Large intestine (tissue), 12 donors: ENCODE measurements at places on chromosomes 7 and 10.
A peak's percentile ranks its signal among the peaks of the same experiment; 100 is the strongest.

DNA sequence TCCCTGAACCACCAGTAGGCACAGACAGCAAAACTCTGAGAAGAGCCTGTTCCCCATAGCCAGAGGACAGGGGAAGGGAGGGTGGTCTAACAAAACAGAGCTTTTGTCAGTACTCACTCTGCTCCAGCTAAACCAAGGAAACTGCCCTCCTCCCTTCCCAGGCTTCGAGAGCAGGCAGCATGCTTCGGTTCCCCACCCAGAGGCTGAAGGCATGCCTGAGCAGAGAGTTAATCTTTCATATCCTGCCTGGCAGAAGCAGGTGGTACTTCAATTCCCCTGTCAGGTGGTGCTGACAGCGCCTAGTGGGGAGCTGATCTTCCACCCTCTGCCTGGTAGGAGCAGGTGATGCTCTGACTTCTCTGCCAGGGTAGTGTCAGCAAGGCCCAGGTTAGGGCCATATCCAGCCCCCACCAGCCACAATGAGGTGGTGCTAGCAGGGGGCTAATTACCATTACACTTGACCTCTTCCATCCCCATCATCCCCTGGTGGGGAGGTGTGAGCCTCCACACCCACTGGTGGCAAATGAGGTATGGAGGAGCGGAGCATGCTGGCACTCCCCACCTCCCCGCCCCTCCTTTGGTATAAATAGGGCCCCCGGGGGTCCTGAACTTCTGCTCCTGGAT is 35.1 kb downstream of the SDK1 start:
- DNase-seq: no peak

GRCh38 chr10:31188792-31189406 is 130.1 kb upstream of the ZEB1 start:
- no peak for DNase-seq

GRCh38 chr7:31683445-31684225 is 3.4 kb upstream of the PPP1R17 start:
- DNase-seq: no peak

GRCh38 chr7:116802144-116802745 is 60.1 kb upstream of the CAPZA2 start:
- no peak for DNase-seq

DNA sequence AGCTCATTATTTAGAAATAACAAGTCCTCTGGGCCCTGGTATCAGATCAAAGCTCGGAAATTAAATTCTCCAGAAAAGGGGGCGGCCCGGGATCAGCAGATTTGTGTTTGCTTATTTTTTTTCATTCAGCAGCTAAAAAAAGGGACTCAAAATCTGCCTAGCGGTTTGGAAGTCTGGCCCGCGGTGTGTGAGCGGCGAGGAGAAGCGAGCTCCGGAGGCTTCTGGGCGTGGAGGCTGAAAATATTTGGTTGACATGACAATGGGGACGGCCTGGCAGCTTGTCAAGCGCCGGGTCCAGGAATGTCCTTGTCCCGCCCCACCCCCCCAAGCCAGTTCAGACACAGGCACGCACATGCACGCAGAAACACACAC is 43.4 kb downstream of the FOXL3 start:
- DNase-seq: peak; percentile 76

DNA sequence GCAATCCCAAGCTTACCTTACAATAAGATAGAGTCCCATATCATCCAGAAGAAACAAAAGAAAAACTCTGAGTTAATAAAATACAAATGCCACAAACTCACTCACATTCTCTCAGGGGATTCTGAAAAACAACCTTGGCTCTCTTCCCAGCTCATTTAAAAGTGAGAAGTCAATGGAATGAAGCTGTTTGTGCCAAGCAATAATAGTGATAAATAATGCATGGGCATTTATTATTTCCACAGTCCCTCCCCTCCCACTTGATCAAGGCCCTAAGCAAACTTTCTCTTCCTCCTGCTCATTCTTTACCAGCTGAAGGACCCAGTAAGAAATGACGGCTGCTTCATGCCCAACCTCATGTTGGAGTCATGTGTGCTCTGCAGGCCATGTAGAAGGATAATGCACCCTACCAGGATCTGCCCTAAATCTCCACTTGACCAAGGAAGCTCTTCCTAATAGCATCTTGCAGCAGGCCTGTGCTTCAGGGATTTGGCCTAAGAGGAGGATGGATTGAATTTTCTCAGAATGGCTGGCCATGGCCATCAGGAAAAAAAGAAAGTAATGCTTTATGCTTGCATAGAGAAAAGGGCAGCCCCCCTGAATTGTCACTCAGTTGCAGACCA is 451.3 kb downstream of the GPAM start:
- no peak for DNase-seq

- peak; percentile 37 for DNase-seq
These were observed 121.8 kb downstream of the ARID5B start for GRCh38 chr10:62023329-62023728.

GRCh38 chr10:118735294-118735693 is 19.5 kb downstream of the CACUL1 start:
- no peak for DNase-seq

DNA sequence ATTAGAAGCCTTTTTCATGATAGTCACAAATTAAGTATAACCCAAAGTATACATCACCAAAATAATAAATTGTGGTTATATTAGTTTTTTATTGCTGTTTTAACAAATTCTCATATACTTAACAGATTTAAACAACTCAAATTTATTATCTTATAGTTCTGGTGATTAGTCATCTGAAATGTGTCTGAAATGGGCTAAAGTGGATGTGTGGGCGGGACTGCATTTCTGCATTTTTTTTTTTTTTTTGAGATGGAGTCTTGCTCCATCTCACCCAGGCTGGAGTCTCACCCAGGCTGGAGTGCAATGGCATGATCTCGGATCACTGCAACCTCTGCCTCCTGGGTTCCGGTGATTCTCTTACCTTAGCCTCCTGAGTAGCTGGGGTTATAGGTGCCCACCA is 891.5 kb upstream of the CELF2 start:
- DNase-seq: no peak

DNA sequence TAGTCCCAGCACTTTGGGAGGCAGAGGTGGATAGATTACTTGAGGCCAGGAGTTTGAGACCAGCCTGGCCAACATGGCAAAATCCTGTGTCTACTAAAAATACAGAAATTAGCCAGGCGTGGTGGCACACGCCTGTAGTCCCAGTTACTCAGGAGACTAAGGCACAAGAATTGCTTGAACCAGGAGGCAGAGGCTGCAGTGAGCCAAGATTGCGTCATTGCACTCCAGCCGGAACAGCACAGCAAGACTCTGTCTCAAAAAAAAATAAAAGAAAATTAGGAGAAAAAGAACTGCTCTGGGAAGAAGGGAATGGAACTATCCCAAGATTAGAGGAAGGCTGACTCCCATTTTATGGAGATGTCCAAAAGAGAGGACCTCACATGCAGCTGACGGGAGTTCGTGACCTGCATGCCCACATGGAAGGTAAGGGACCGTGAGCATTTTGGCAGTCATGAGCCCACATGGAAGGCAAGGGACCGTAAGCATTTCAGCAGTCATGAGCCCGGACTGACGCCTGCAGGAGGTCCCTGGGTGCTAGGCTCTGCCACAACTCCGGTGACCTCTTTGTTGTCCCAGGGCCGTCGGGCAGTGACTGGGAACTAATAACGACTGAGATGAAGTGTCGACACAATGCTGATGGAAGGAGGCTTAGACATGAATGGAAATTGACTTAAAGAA is 18.6 kb upstream of the GTPBP4 start:
- DNase-seq: no peak

- DNase-seq: no peak
These were observed 24.1 kb downstream of the TBATA start for GRCh38 chr10:70761031-70761601.

DNA sequence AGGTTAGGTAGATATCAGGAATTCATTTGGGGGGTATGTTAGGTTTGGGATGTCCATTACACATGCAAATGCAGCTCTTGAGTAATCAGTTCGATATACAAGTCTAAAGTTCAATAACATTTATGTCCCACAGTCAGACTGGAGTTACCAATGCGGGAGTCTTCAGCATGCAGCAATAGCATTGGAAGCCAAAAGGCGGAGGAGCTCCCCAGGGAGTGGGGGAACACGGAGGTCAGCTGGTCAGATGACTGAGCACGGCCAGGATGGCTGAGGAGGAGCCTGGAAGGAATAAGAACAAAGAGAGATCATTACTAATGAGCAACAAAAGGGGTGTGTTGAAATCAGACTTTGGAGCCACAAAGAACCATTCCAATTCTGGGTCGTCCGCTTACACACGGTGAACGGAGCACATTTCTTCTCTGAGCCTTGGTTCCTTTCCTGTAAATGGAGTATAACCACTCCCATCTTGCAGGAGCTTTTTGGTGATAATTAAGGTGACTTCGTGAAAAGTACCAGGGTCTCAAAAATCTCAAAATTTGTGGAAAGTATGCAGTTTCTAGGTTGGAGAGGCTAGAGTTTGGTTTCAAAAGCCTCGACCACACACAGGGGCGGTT is 478 bp upstream of the ZNF22 start:
- DNase-seq: peak; percentile 68
